ENCODE measurements at places on chromosomes 7 and 10.

DNA sequence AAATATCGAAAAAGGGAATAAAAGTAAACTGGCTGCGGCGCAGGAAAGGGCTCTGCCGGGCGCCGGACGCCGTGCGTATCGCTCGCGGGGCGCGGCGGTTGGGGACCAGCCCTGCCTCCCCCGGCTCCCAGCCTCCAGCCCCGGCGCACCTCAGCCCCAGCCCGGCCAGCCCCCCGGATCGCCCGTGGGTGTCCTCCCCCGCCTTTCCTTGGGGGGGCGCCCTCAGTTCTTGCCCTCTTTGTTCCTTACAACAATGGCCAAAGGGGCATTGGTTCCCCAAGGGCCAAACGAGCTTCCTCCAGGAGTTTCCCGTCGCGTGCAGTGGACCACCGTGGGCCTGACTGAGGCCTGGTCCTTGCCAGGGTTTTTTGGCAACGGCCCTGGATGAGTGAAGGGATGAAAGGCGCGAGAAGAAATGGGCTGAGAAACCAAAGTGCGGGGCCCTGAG, 1.2 kb downstream of the MACROH2A2 start:
- no peak for DNase-seq

- no peak for DNase-seq
Measured at GRCh38 chr10:42645516-42645915, 7.1 kb upstream of the ZNF33B start.

DNA sequence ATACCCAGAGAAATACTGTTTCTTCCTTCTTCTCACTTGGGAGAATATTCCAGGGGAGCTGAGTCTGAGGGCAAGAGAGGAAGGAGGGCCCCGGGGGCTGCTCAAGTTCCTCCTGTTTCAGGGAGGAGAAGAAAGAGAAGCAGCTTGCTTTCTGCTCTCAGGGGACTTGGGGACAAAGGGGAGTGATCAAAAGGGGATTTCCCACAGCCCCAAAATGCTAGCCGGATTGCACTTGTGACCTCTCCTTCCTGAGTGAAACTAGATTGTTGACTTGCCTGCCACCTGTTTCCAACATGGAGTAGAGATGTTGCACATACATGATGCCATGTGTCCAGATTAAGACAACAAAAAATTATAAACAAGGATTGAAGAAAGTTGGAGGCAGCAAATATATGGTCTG, 28.7 kb upstream of the PDCD4 start:
- DNase-seq = no peak

DNA sequence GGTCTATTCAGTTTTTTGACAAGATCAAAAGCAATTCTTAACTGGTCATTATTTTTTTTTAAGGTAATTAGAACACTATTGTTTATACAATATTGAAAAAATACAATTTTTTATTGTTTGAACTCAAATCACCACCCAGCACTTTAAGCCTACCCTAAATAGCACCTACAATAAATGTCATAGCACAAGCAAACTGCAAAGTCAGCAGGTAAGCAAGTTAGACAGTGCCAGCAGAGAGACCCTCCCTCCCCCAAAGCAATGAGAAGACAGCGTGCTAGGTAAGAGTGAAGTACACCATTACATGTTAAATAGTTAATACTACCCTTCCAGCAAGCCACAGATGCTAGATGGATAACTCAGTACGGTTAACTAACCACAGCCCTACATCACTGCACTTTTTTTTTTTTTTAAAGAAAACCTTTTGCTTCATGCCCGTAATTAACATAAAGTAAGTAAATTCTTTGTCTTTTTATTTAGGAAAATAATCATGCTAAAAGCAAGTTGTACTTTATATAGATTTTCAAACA, 120.0 kb downstream of the UBE2H start:
- no peak for DNase-seq

GRCh38 chr10:75444781-75445386, 13.5 kb downstream of the LRMDA start:
- no peak for DNase-seq

GRCh38 chr10:43195557-43195956, 57.3 kb downstream of the CSGALNACT2 start:
- no peak for DNase-seq

GRCh38 chr7:22607180-22607579, 107.2 kb upstream of the STEAP1B start:
- no peak for DNase-seq

DNA sequence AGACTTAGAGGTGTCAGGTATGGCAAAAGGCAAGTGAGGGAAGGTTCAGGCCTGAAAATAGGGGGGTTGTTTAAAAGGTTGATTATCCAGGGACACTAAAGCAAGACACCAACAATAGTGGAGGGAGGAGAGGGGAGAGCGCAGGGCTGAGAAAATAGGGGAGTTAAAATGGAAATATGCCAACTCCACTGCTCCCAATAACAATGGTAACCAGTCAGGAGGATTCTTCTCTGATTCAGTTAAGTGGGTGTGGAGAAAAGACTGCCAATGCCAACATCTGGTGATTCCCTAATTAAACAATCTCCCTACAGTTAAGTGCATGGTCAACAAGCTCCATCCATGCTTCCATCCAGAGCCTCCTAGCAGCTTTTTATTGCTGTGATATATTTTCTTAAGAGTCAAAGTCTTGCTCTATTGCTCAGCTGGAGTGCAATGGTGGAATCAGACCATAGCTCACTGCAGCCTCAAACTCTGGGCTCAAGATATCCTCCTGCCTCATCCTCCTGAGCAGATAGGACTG, 183.3 kb downstream of the JAZF1 start:
- DNase-seq = no peak

DNA sequence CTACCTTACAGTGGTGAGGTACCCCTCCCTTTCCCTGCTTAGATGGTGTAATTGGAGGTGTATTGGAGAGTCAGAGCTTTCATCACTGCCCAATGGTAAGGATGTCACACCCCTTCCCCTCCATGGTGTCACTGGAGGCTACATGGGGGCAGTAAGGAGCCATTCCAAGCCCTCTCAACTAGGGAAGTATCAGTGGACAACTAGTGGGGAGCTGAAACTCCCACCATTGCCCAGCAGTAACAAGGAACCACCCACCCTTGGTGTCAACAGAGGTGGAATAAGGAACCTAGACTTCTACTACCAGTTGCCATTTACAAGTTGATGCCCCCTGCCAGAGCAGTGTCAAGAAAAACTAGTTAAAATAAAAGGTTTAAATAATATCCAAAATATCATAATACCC, 2.8 kb upstream of the HIBADH start:
- no peak for DNase-seq

All from stimulated activated CD8-positive, alpha-beta memory T cell treated with anti-CD3 and anti-CD28 coated beads, Interleukin-7, amount 100 ng/mL, for 24 hours (primary cell).